ENCODE measurements at places on chromosomes 13 and 19.

DNA sequence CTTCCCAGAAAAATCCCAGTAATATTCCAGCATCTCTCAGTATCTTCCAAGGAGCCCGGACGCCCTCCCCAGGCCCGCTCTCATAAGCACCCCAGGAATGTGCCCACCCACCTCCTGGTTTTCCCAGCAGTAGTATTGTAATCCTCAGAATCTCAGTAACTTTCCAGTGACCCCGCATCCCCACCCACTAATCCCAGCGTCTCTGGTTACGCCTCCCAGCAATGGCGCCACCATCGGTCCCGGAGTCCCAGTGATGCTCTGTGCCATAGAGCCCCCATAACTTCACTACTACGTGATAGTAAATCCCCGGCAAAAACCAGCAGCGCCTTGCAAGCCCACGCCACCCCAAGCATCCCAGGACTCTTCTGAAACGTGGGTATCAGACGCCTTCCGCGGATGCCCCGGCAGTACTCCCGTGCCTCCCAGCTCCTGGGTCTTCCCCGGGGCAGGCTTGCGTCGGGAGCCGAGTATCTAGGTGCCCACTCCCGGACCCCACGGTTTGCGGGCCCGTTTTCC lies 928 bp upstream of the PNPLA6 start:
- DNase-seq = peak; percentile 75

- no peak for DNase-seq
Observed at GRCh38 chr13:105200181-105200580, 1335.3 kb downstream of the EFNB2 start.

DNA sequence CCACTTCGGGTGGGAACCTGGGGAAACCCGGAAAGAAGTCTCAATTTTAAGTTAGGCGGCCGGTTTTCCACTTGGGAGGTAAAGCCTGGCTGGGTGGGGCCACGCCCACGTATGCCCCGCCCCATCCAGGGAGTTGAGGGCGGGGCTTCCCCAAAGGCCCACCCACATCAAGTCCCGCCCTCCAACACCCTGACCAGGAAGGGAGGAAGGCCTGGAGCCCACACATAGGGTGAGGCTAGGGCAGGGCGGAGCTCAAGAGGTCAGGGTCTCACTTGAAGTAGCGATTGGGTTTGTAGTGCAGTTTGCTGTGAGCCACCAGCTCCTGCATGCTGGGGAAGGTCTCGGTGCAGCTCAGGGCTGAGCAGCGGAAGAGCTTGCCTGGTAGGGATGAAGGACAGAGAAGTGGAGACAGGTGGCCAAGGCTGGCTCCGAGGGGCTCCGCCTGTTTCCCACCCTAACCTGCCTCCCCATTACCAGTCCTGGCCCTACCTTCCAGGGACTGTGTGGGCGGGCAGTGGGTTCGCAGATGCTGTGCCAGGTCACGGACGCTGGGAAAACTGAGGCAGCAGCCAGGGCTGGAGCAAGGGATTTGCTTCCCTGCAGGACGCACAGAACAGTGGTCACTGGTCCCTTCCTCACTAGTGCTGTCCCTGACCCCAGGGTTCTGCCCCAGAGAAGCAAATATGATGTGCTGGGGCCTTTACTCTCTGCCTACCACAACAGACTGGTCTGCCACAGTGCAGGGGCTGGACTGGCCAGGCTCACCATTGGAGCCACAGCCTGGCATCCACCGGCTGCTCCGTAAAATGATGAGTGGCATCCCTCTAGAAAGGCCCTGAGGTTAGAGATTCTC lies 1.6 kb downstream of the ZNF414 start:
- DNase-seq = no peak

GRCh38 chr19:10286803-10287737 lies at the start of gene ICAM4:
Gene ICAM4, plus strand, starts transcription at chr19:10286955. Its CDS starts 58 bp downstream, at chr19:10287013.
- DNase-seq = no peak

GRCh38 chr13:27442071-27442647 lies 8.2 kb downstream of the MTIF3 start:
- no peak for DNase-seq

- no peak for DNase-seq
Observed at GRCh38 chr13:91313103-91313502, 34.4 kb upstream of the MIR17HG start.

- no peak for DNase-seq
Observed at GRCh38 chr13:59846845-59847620, 316.7 kb downstream of the DIAPH3 start.

- DNase-seq = no peak
Observed at GRCh38 chr19:55554302-55554701, 9.0 kb upstream of the SBK3 start.

GRCh38 chr13:45714170-45714569 lies 12.1 kb downstream of the CBY2 start:
- DNase-seq = no peak

DNA sequence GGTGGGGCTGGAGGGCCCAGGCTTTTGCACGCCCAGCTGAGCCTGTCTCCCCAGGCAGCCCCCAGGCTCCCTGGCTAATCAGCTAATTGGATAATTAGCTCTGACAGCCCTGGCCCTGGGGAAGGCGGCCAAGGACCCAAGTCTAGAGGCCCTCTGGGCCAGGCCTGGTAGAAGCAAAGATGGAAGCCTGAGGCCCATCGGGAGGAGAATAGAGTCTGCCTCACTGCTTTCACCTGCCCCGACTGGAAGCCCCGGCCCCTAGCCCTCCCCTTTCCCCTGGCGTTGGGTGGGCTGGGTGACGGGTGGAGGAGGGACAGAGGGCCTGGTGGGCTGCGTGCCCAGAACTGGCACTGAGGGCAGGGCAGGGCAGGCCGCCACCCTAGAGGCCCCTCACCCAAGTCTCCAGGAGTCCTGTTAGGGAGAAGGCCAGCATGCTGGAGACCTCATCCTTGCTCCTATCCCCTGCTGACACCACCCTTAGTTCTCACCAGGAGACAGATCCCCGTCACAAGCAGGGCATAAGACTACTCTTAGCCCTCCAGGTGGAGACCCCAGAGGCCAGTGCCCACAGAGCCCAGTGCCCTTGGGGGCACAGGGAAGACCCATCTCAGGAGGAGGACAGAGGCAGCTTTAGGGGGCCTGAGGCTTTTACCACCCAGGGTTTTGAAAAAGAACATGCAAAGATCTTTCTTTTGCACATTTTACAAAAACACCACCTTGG lies 12.0 kb downstream of the LYL1 start:
- no peak for DNase-seq

DNA sequence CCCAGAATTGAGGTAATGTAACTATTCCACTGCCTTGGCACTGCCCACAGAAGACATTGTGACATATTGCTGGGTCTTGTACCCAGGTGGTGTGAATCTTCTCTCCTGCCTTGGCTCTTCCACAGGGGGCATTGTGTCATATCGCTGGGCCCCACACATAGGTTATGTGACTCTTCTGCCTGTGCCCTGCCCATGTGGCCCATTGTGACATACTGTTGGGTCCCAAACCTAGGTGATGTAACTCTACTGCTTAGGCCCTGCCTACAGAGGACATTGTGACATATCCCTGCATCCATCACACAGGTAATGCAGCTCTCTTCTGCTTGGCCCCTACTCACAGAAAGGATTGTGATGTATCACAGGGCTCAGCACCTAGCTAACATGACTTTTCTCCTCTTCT lies 37.5 kb upstream of the ZNF254 start:
- DNase-seq = no peak

DNA sequence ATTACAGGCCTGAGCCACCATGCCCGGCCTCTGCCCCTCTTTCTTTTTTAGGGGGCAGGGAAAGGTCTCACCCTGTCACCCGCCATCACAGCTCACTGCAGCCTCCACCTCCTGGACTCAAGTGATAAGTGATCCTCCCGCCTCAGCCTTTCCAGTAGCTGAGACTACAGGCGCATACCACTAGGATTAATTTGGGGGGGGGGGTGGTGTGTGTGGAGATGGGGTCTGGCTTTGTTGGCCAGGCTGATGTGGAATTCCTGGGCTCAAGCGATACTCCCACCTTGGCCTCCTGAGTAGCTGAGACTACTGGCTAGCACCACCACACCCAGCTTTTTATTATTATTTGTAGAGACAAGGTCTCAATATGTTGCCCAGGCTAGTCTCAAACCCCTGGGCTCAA lies 4.2 kb downstream of the APOE start:
- DNase-seq = no peak

- DNase-seq = no peak
Observed at GRCh38 chr19:800360-801029, 3.2 kb downstream of the PTBP1 start.

DNA sequence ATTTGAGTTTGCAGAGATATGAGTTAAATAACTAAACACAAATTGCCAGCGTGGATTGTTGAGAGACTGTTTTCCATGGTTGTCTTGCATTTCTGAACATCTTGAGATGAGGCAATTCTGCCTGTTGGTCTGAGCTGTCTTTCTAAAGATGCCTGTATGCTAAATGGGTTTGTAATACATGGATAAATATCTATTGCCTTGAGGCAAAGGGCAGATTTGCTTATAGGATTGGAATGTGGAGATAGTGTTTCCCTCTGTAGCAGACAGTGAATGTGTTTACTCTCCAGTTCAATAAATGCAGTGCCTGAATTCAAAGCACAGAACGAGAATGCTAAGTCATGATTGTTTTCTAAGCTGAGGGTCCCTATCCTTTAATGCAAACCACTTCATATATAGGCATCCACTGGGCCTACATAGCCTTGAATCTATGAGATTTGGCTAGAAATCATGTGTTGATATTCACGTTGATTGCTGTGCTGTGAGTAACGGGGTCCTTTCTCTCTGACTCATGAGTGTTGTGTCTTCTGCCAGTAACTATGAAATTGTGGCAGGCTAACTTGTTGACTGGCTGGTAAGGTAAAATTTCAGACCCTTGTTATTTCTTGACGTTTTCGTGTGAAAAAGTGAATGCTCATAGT lies 2554.8 kb downstream of the PCDH9 start:
- DNase-seq = no peak

GRCh38 chr19:21084343-21084742 lies 2.3 kb downstream of the ZNF714 start:
- no peak for DNase-seq

GRCh38 chr13:70668983-70669382 lies 560.7 kb upstream of the KLHL1 start:
- DNase-seq = no peak

GRCh38 chr19:1794424-1795172 lies 17.5 kb downstream of the ATP8B3 start:
- no peak for DNase-seq

DNA sequence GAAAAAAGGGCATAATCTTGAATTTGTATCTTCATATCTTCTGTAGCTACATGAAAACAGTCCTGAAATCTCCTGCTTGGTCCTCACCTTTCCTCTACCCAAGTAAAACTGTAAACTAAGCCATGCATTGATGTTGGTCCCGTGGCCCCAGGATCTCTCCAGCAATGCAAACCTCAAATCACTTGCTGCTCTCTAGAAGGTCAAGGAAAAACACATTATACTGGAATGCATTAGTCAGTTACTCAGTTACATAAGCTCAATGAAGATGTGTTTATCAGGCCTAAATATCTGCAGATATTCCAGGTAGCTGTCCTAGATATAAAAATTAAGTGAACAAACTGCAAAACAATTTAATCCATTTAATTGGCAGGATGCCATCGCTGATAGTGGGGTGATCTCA lies 261.8 kb downstream of the ABCC4 start:
- no peak for DNase-seq

- DNase-seq = no peak
Observed at GRCh38 chr13:98094678-98095266, 48.1 kb upstream of the FARP1 start.

DNA sequence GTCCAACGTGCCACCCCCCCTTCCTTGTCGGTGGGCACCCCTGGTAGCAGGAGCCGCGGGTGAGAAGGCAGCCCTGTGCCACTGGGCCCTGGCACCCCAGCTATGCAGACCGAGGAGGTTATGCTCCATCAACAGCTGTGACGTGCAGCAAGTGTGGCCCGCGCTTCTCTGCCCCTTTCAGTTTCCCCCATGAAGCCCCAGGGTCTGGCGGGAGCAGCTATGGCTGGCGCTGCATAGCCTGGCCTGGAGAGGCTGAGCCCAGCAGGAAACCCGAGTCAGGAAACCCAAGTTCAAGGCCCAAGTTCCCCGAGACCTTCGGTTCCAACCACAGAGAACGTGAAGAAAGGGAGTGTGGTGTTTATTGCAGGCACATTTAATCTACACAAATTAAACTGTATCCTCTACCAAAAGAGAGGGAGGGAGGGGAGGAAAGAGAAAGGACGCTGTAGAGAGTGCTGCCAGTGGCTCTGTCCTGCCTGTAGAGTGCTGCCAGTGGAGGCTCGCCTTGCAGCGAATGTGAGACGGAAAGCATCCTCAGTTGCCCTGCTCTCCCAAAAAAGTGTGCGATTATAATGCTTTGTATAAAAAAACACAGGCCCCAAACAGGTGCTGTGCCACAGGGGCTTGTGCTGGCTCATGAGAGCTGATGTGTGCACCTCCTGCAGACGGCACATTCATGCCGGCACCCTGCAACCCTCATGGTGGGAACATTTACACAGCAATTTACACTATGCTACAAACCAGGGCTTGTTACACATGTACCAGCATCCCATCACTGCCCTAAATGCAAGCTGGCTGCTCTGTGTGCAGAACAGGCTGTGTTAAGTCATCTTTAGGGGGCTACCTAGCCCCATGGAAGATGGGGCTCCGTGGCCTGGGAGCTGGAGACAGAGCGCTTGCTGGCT lies 16.3 kb downstream of the POP4 start:
- no peak for DNase-seq

DNA sequence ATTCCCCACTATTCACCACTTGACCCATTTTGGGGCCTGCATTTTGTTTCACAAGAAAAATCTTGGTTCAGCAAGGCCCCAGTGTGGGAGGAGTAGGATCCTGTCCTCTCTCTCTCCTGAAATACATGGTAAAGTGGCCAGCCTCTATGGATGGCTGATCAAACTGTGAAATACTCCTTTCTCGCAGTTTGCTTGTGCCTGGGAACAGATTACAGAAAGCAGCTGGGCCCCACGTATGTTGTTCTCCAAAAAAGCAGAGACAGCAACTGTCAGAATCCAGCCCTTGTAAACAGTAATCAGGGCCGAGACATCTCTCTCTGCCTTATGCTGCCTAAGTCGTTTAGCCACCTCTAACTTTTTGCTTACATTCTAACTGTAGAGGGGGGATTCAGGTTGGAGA lies 61.0 kb upstream of the RAP2A start:
- peak; percentile 52 for DNase-seq

Measured in hippocampal formation (tissue), 2 donors.